ENCODE measurements at places on chromosomes 4 and X.

- no peak for DNase-seq
Observed at GRCh38 chr4:140099983-140100382, 54.0 kb downstream of the MAML3 start.

DNA sequence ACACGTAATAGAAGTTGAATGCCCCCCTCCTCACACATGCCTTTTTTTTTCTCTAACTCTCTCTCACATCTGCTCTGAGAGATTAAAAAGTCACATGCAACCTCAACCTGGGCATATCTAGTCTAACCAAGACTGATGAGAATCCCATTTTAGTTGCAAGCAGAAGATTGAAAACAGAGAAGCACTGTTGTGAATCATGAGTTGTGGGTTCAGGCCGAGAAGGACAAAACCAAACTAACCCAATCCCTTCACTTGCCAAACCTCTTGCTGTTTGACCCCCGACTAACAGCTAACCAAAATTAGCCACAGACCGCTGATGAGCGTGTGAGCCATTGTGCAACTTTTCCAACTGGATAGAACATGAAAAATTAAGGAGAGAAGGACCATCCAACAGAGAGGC is 31.8 kb downstream of the CXCL1 start:
- DNase-seq: no peak

DNA sequence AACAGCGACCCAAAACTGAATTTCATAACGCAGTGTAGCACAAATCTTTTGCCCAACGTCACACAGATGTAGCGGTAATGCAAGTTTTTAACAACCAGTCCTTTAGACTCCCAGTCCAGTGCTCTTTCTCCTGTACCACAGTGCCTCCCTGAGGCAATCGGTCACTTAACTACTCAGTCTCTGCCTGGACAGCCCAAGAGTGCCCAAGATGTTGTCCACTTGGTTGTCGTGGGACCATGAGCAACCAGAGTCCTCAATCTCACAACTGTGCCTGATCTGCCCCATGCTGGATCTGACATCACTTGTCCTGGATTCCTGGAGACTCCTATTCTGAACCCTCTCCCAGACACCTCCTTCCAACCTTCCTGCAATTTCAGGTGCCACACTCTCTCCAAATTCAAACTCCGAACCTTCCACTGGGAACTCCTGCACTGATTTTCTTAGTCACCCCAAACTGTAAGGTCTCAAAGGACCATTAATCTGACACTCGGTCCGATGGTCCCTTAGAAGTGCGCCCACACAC is 702 bp downstream of the MMGT1 start:
- peak; percentile 5 for DNase-seq

- DNase-seq: no peak
Observed at GRCh38 chrX:16466640-16467432, 183.1 kb upstream of the S100G start.

- peak; percentile 90 for DNase-seq
Observed at GRCh38 chr4:139785356-139785755, 119.7 kb downstream of the MGST2 start.

DNA sequence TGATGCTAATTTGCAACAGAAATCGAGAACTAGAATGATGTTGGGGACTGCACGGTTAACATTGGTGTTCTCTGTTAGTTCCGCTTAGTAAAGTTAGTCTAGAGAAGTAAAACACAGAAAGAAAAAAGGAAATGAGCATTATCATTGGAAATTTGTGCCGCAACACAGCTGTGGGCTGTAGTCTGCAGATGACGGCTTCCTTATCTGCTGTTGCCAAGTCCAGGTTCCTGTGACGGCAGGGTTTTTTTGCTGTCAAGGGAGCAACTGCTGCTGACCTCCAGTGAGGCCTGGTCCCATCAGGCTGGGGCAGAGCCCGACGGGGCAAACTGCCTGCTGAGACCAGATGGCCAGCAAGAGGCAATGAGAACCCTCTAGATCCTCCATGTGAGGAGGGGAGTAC is 38.9 kb upstream of the PHEX start:
- DNase-seq: no peak

DNA sequence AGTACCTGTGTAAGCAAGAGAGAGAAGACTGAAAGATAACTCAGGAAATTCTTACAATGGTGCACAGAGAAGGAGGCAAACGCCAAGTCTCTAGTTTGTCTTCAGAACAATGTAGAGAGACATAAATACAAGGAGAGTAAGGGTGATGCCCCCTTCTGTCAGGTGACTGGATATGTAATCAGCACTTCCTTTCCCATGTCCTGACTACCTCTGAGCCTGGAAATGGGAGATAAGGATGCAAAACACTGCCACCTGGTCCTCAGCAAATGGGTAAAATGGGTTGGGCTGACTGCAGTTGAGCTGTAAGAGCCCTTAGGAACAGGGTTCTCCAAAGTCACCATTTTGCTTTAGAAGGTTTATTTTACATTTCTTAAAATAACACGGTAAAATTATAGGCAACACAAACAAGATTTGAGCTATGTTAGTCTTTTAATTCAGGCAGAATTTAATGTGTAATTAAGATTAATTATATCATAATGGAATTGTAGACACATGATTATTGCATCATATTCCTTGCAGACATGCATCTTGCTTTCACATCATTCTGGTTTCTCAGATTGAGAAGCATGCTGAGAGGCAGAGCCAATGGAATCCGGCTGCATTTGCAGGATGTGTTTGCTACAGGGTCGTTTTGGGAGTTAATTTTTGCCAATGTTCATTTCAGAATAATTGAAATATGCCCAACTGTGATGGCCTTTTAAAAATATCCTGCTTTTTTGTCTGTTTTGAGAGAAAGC is 37.2 kb upstream of the ARX start:
- DNase-seq: no peak

GRCh38 chr4:122879001-122879400 is 43.4 kb downstream of the NUDT6 start:
- no peak for DNase-seq

GRCh38 chrX:113001836-113002235 is 161.2 kb upstream of the AMOT start:
- DNase-seq: no peak

- peak; percentile 1 for DNase-seq
Observed at GRCh38 chrX:102835504-102836146, 101.4 kb upstream of the RAB40AL start.

DNA sequence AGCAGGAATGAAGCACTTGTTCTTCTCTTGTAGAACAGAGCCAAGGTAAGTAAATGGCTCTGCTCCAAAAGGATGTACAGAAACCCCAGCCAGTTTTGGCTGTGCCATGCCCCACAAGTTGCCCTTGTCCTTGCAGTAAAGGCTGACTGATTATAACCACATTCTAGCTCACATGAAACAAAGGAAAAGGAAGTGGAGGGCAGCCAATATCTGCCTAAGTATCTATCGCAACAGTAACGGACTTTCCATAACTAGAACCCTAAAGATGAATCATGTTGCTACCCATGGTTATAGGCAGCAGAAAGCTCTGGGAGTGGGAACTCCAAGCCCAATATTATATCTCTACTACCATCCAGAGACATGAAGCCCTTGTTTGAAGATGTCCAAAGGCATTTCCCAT is 95.7 kb downstream of the COMMD8 start:
- no peak for DNase-seq

DNA sequence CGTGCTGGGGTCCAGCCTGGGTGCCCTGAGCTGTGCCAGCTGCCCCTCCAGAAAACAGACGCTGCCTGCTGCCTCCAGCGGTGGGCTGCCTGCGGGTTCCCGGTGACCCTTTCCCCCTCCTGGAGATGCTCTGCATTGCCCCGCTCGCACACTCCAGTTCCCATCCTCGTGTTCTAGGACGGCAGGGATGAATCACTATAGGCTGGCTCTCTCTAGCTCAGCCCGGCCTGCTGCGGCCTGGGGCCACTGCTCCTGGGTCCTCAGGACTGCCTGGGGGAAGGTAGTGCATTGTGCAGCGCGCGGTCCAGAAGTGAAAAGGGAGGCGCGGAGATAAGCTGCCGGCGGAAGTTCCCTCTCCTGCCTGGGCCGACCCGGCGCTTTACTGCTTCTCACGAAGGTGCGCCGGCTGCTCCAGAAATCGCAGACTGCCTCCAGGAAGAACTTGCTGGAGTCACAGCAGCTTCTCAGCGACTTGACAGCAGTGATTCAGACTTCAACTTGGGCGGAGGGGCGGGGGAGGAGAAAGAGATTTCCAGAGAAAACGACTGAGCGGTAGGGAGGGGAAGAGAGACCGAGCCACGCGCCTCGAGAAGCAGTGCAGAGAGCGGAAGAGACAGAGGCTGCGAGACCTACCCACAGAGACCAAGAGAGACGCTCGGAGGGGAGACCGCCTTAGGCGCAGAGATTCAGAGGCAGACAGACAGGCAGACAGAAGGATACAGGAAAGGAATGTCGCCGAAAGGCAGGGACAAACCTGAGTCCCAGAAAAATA is 6.7 kb upstream of the MSX1 start:
- no peak for DNase-seq

DNA sequence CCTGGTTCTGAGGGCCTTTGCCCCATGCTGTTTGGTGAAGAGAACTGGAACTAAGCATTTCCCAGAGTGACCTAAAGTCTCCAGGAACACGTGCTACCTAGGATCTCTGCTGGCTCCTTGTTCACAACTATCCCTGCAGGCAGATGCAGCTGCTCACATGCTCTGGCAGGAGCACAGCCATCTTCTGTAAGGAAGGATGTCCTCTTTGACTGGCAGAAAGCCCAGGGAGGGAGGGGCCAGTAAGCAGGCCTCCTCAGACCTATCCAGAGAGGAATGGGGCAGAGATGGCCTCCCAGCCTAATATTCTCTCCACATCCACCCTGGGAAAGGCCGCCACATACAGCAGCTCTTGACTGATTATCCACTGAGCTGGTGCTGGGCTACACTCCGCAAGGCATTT is 142.8 kb upstream of the EOLA2 start:
- DNase-seq: no peak

GRCh38 chrX:111119341-111119740 is 23.4 kb downstream of the PAK3 start:
- DNase-seq: no peak

DNA sequence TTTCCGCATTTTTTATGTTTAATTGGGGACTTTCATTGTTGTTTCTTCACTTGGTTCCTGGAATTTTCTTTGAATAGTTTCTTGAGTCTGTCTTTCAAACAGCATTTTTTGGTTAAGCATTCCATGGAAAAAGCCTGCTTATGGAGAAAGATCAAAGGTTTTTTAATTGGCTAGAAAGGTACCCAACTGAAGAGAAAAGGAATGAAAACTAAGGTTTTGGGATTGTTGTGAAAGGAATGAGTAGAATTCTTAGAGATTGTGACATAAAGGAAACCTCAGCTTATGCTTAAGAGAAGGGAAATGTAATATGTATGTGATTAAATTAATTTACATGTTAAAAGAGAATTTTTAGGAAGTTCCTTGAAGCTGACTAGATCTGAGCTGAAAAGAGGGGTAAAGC is 82.8 kb downstream of the CCKAR start:
- DNase-seq: no peak

GRCh38 chrX:12425496-12425895 is 287.2 kb downstream of the FRMPD4 start:
- DNase-seq: no peak

DNA sequence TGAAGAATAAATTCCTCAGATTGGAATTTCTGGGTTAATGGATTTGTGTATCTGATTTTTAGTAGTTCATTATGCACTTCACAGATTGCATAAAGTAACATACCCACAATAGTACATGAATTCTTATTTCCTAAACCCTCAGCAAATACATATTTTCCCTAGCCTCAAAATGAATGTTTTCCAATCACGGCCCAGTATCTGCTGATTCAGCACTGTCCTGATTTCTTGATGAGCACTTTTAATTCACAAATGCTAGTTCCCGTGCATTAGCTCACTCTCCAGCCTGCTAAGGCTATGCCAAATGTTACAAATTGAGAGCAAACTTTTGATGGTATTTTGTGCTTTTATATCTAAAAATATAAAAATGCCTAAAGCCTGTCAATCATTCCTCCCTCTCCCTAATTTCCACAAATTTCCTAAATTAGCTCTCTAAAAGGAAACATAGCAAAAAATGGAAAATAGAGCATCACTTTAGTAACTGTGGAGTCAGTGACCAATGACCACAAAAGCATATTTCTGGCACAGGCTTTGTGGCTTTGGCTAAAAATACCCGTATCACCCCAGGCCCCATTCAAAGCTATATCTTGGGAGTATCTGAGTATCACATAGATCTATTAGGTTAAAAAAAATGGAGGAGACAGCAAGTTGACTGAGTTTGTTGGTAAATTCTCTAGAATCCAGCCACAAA is 75.5 kb downstream of the NAF1 start:
- no peak for DNase-seq

- peak; percentile 78 for DNase-seq
Observed at GRCh38 chrX:123859409-123859845, 426 bp upstream of the XIAP start.

DNA sequence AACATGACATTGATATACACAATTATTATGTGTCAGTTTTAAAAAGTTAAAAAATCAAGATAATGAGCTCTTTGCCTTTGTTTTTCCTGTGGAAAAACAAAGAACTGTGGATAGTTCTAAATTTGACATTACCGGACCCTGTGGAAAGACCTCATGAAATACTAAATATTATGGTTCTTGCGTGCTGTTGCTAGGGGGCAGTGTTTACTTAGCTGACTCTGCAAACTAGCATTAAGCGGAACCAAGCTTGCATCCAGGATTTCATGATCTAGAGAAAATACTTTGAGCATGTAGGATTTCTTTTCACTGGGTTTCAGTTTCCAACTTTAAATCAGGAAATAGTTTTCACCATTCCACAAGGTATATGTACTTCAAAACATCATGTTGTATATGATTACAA is 33.6 kb downstream of the CLCN4 start:
- peak; percentile 53 for DNase-seq

DNA sequence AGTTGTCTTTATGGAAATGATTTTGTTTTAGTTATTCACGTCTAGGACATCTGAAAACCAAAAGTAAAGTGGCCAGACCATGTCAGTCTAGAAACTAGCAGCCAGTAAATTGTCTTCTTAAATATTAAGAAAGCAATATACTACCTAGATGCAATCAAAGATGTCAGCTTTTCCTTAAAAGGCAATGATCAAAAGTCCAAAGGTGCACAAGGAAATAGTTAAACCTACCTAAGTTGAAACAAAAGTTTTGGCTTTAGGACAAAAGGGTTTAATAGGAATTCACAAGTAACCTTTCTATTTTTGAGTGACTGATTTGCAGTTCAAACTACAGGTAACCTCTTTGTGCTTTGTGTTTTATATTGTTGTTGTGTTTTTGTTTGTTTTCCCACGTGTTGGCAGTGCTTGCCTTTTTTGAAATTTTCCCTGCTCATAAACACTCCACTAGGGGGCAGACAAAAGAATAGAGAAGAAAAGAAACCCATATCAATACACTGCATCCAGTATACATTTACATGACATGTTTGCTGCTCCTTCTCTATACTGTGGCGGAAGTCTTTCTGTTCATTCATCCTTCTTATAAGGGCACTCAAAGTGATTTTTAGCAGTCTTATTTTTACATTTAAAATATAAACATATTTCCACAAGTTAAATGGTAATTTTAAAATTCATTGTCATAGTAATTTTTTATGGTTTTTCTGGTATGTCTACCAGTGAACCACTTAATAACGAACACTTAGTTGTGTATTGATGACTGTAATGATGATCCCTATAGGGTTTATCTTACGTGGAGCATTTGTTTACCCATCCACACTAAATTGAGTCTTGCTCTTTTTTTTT is 62.7 kb downstream of the GAB1 start:
- no peak for DNase-seq

Measured in cerebellum (tissue), 4 donors.